ENCODE measurements at places on chromosomes 3 and 15.

DNA sequence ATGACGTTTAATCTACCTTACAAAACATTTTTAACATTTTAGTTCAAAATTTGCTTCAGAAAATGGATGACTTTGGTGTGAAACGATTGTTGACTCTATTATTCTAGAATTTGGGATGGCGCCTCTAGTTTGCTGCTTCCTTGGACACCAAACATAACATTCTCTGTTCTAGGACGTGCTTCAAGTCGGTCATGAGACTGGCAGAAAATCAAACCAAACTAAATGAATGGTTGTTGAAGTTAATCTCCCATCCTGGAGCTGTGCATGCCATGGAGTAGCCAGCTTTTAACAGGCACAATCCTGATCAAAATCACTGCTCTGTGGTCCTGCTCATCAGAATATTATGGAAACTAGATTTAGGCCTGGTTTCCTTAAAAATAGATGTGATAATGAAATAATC is 9.6 kb upstream of the LRRFIP2 start:
- no peaks in the 10 kb centered on the region for H3K27me3 ChIP-seq
- H3K27ac ChIP-seq = peak overlapping the region; percentile 79
- H3K4me1 ChIP-seq = peaks cover 49% of the 10 kb centered on the region
- DNase-seq = no peak

- H3K36me3 ChIP-seq = no peaks in the 10 kb centered on the region
- H3K27me3 ChIP-seq = peaks cover 61% of the 10 kb centered on the region
- no peaks in the 10 kb centered on the region for H3K4me1 ChIP-seq
These were observed 18.6 kb upstream of the TICRR start for GRCh38 chr15:89556413-89557262.

GRCh38 chr3:128572644-128573105 is 77.9 kb downstream of the RPN1 start:
- H3K27me3 ChIP-seq = peaks cover 59% of the 10 kb centered on the region
- DNase-seq = no peak
- no peak overlapping the region for H3K27ac ChIP-seq

- H3K27me3 ChIP-seq = no peaks in the 10 kb centered on the region
- no peak overlapping the region for H3K4me3 ChIP-seq
- no peaks in the 10 kb centered on the region for H3K36me3 ChIP-seq
- H3K4me1 ChIP-seq = no peaks in the 10 kb centered on the region
- no peak overlapping the region for H3K27ac ChIP-seq
- DNase-seq = no peak
These were observed 165.4 kb upstream of the ZPLD1 start for GRCh38 chr3:102269406-102269805.

Measured in left ventricle myocardium inferior (tissue), 1 donor.